ENCODE measurements at places on chromosomes 4 and X. TPM values are rescaled to one million over a fixed set of nuclear protein-coding genes. Genes with fewer than 3 reads are reported as not detected.

- H3K4me1 ChIP-seq = peaks cover 4% of the 10 kb centered on the region
- H3K4me3 ChIP-seq = no peak overlapping the region
- peak overlapping the region; percentile 34 for H3K27ac ChIP-seq
Observed at GRCh38 chr4:40908297-40908696, 158.5 kb downstream of the NSUN7 start.

DNA sequence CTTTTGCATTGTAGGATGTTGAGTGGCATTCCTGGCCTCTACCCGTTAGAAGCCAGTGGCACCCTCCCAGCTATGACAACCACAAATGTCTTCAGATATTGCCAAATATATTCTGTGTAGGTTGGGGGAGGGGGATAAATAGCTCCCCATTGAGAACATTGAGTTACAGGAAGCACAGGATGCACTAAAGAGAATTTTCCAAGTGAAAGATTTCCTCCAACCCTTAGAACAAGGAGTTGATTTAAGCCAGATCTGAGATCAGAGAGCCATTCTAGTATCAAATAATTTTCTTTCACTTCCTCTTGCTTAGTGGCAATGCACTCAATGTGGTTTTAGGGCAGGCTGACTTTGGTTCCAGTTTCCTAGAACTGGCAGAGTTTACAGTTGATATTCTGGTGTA is 436.6 kb downstream of the C4orf33 start:
- H3K4me1 ChIP-seq = no peaks in the 10 kb centered on the region
- no peaks in the 10 kb centered on the region for H3K36me3 ChIP-seq
- no peak overlapping the region for H3K4me3 ChIP-seq
- H3K27me3 ChIP-seq = no peaks in the 10 kb centered on the region
- H3K27ac ChIP-seq = no peak overlapping the region

DNA sequence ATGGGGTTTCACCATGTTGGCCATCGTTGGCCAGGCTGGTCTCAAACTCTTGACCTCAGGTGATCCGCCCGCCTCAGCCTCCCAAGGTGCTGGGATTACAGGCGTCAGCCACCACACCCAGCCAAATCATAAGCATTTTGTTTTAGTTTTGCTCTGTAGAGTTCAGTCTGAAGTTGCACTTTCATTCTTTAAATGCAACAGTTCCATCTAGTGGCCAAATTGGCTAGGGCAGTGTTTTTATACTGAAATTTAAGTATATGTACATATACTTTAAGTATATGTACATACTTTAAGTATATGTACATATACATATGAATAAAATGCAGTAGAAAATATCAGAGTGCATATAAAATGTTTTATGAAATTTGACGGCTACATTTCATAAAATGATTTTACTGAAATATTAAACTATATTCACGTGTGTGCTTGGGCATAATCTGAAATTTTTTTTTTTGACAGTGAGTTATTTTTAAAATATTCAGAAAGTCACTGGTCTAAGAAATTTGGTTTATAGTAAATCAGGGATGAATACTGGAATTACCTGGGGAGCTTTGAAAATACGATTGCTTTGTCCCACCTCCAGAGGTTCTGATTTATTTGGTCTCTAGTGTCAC is 145.5 kb downstream of the NWD2 start:
- H3K4me3 ChIP-seq = no peak overlapping the region
- H3K27ac ChIP-seq = no peak overlapping the region
- no peaks in the 10 kb centered on the region for H3K4me1 ChIP-seq
- peak; percentile 31 for DNase-seq

DNA sequence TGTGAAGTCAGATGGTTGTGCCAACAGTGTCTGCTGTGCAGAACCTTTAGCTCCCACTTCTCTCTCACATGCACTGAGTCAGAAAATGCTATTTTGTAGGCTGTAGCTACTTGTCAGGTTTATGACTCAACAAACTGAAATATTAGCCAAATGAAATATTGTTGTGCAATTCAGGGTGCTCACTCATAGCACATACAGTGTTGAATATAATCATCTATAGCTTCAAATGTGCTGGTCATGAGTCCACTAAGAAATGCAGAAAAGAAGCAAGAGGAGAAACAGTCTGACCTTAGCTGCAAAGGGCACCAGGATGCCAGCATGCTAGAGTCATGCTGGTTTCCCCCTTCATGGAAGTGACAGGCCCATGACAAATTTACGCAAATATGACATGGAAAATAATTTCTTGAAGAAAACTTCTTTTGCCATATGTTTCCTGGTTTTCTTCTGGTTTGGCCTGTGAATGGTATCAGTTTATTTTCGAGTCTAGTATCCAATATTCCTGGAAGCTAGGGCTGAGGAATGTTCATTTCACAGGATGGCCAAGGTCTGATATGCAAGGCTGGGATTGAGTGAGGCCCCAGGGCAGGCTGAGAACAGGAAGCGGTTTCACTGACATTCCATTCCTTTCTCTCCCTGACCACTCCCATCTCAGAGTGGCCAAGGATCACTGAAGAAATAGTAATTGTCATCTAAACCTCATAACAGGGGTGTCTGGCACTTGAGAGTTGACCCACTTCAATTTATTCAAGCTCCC is 10.3 kb upstream of the CXCL2 start:
- H3K4me1 ChIP-seq = peaks cover 7% of the 10 kb centered on the region
- H3K4me3 ChIP-seq = no peak overlapping the region
- H3K27ac ChIP-seq = peak overlapping the region; percentile 55
- H3K36me3 ChIP-seq = no peaks in the 10 kb centered on the region

GRCh38 chr4:1603413-1604135 is 80.5 kb downstream of the FAM53A start:
- peaks cover 32% of the 10 kb centered on the region for H3K27me3 ChIP-seq
- H3K4me3 ChIP-seq = no peak overlapping the region
- no peaks in the 10 kb centered on the region for H3K36me3 ChIP-seq
- no peak for DNase-seq

DNA sequence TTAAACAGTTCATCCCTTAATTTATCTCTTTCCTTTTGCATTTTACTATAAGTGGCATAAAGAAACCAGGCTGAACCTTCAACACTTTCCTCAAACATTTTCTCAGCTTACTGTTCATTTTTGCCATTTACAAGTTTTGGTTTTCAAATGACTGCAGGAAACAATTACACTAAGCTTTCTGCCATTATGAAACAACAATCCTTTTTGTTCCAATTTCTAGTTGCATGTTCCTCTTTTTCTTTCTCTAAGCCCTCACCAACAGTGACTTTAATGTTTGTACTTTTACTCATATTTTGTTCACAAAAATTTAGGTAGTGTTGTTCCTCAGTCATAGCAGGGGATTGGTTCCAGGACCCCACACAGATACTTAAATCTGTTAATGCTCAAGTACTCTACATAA is 1526.1 kb downstream of the STIM2 start:
- no peak overlapping the region for H3K27ac ChIP-seq
- no peak for DNase-seq

DNA sequence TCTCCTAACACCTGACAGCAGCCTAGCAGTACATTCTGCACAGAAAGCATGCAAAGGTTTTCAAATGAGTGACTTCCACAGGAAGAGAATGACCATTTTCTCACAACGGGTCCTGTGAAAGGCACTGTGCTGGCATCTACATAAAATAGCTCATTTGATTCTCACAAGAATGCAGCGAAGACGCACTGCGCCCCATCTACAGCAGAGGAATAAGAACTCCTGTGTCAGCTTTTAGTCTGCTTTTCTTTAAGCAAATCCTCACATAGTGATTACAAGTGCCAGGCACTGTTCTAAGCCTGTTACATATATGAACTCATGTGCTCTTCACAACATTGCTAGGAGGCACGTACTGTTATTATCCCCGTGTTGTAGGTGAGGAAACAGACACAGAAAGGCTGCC is 62.5 kb downstream of the AFAP1 start:
- peak overlapping the region; percentile 42 for H3K27ac ChIP-seq
- no peak for DNase-seq
- H3K27me3 ChIP-seq = no peaks in the 10 kb centered on the region
- no peaks in the 10 kb centered on the region for H3K36me3 ChIP-seq

DNA sequence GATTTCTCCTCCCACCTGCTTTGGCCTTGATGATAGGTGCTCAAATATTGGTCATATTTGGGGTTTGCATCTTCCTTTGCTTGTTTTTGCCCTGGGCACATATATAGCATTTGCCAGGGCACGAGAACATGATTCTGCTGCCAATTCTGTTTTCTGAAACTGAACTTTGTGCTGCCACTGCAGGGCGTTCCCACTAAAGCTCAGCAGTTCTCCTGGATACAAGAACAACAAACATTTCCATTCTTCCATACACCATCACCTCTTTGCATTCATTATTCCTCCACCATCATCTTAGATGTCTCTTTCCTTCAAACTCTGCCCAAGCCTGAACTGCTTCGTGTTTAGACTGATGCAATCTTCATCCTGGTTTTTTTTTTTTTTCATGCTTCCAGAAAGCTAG is 36.3 kb upstream of the GATB start:
- no peaks in the 10 kb centered on the region for H3K27me3 ChIP-seq
- no peaks in the 10 kb centered on the region for H3K4me1 ChIP-seq
- peak overlapping the region; percentile 76 for H3K27ac ChIP-seq
- H3K4me3 ChIP-seq = no peak overlapping the region

- no peaks in the 10 kb centered on the region for H3K27me3 ChIP-seq
- DNase-seq = no peak
- no peak overlapping the region for H3K4me3 ChIP-seq
- no peaks in the 10 kb centered on the region for H3K36me3 ChIP-seq
Observed at GRCh38 chrX:7709845-7710244, 133.1 kb upstream of the VCX start.

DNA sequence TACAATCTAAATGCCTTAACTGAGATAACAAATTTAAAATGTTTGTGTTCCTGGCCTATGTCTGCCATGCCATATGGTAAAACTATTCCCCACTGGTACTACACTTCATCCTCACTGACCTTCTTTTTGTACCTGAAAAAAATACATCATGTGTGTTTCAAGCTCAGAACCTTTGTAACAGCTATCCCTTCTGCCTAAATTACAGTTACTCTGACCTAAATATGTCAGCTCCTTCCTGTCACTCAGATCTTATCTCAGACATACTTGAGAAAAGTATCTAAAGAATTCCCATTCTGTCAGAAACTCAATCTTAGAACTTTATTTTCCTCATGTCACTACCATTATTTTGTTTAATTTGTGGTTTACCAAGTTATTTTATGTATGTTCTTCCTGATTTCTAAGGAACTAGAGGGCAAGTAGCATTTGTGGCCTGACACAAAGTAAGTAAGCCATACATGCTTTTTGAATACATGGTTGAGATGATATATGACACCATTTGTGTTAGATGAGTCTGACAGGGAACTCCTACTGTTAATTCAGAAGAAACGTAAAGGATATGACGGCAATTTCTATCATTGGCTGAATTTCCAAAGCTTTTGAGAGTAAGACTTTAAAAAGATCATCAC is 456.5 kb upstream of the NDST3 start:
- no peaks in the 10 kb centered on the region for H3K36me3 ChIP-seq
- no peak overlapping the region for H3K27ac ChIP-seq
- H3K4me3 ChIP-seq = no peak overlapping the region
- no peaks in the 10 kb centered on the region for H3K4me1 ChIP-seq
- H3K27me3 ChIP-seq = no peaks in the 10 kb centered on the region

DNA sequence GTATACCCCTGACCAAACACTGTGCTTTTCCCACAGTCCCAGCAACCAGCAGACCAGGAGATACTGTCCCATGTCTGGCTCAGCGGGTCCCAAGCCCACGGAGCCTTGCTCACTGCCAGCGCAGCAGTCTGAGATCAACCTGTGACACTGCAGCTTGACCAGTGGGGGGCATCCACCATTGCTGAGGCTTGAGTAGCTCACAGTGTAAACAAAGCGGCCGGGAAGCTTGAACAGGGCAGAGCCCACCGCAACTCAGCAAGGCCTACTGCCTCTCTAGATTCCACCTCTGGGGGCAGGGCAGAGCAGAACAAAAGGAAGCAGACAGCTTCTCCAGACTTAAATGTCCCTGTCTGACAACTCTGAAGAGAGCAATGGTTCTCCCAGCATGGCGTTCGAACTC is 58.1 kb downstream of the SLC10A6 start:
- H3K36me3 ChIP-seq = peaks cover 4% of the 10 kb centered on the region
- no peaks in the 10 kb centered on the region for H3K27me3 ChIP-seq
- no peak for DNase-seq
- H3K27ac ChIP-seq = no peak overlapping the region
- no peak overlapping the region for H3K4me3 ChIP-seq

GRCh38 chrX:104697294-104697693 is 131.3 kb downstream of the IL1RAPL2 start:
- H3K36me3 ChIP-seq = no peaks in the 10 kb centered on the region
- H3K27me3 ChIP-seq = no peaks in the 10 kb centered on the region
- no peak overlapping the region for H3K27ac ChIP-seq
- H3K4me1 ChIP-seq = no peaks in the 10 kb centered on the region

The ADGRL3 gene
- total RNA-seq = 10.0 TPM

The POU3F4 gene
- not detected for total RNA-seq

The SLC6A14 gene
- total RNA-seq = 0.48 TPM

The DCAF16 gene
- total RNA-seq = 9.0 TPM

The PNMA3 gene
- total RNA-seq = not detected

Measured in transverse colon (tissue), 4 donors.